RPMI8226 (cell line): ENCODE measurements at places on chromosomes 2 and 18.

- no peak for DNase-seq
Observed at GRCh38 chr18:45863469-45863868, 38.0 kb downstream of the SIGLEC15 start.

DNA sequence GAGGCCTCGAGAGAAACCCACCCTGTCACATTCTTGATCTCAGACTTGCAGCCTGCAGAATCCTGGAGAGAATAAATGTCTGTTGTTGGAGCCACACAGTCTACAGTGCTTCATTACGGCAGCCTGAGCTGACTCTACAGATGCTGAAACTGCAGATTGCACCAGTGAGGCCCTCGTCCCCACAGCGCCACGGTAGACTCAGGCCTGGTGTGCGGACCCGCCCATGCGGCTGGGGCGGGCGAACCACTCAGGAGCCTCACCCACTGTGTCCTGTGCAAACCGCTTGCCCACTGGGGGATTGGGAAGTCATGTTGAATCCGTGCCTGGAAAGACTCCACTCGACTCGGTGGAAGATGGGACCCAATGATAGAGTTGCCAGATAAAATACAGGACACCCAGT, 125.2 kb upstream of the COPS8 start:
- no peak for DNase-seq

- no peak for DNase-seq
Observed at GRCh38 chr2:169172151-169172735, 102.9 kb downstream of the DHRS9 start.

GRCh38 chr2:56334622-56335021, 150.8 kb downstream of the CCDC85A start:
- no peak for DNase-seq

GRCh38 chr2:232416521-232417470, 10.2 kb downstream of the ALPG start:
- no peak for DNase-seq

DNA sequence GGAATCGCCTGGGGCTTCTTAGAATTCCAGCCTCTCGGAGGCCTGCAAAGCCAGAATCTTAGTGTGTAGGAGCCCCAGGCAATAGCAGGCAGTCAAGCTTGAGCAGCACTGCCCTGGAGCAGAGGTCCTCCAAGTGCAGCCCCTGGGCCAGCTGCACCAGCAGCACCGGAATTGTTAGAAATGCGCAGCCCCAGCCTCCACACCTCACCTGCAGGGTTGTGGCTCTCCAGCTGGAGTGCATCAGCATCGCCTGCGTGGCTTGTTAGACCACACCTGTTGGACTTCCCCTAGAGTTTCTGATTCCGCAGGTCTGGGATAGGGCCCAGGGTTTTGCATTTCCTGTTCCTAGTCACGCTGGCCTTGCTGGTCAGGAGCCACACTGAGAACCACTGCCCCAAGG, 100.3 kb downstream of the ASAP2 start:
- DNase-seq, result peak; percentile 87

DNA sequence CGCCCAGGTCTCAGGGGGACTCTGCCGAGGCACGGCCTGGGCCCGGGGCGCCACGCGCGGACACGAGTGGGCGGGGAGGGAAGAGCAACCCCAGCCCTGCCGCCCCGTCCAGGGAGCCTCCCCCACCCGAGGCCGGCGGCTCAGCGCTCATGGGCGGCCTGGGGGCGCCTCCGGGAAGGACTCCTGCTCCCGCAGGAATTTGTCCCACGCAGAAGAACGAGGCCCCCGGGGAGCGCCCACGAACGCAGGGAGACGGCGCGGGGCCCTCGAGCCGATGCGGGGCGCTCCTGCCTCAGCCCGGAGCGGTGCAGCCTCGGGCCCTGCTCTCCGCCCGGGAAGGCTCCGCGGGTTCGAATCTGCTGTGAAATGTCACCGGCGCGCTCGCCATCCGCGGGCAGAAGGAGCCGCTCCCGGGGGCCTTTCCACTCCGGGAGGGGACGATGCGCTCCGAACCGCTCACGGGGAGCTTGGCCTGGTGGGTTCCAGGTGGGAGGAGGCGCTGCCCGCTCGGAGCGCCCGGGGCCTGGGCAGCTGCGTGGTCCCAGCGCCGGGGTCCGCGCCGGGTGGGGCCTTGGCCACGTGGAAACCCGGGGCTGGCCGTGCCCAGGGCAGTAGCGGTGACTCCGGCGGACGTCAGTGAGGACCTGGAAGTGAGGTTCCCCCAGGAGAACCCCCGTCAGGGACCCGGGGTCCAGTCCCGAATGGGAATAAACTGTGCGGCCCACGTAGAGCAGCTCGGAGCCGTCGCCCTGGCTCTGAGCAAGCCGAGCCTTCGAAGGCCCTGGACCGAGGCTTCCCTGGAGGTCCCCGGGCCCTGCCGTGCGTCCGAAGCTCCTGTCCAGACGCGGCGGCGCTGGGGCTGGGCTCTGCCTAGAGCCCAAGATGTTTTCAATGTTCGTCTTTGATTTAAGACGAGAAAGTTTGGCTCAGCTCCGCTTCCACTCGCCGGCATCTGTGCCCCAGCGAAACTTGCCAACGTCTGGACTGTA, 41.4 kb upstream of the CTDP1 start:
- DNase-seq, result no peak

- DNase-seq, result no peak
Observed at GRCh38 chr2:84858123-84858522, 22.8 kb downstream of the TRABD2A start.

- DNase-seq, result no peak
Observed at GRCh38 chr2:166234112-166234846, 106.5 kb upstream of the SCN1A start.

GRCh38 chr2:27118525-27119329, at the start of gene CGREF1:
Gene CGREF1 (minus strand): TSS chr2:27119128. CDS start chr2:27104366, 14,762 bp downstream.
- no peak for DNase-seq
